ENCODE measurements at places on chromosomes 4 and X. TPM values are rescaled to one million over a fixed set of nuclear protein-coding genes. Genes with fewer than 3 reads are reported as not detected.

The ANKRD50 gene
- total RNA-seq: 21.1 TPM

The MAGEA9B gene
- total RNA-seq: not detected

The PCDH18 gene
- 9.6 TPM for total RNA-seq

GRCh38 chr4:107885865-107886264 is 45.5 kb upstream of the CYP2U1 start:
- H3K36me3 ChIP-seq: no peaks in the 10 kb centered on the region
- H3K4me3 ChIP-seq: no peak overlapping the region
- no peaks in the 10 kb centered on the region for H3K27me3 ChIP-seq
- no peak for DNase-seq

DNA sequence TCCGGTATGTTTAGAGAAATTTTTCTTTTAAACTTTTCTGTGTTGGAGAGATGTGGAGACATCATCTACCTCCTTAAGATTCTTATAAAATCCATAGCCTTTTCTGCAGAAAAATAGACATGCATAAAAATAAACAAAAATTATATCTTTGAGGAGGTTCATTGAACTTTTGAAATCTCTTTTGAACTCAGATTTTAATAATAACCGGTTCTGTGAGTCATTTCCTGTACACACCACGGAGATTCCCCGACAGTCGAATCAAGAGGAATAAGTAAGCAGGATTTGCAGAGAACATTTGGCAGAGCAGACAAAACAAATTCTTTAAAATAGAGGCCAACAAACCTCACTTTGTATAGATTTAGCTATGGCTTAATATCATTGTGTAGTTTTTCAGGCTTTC is 918.7 kb upstream of the POU3F4 start:
- no peaks in the 10 kb centered on the region for H3K27me3 ChIP-seq
- H3K27ac ChIP-seq: no peak overlapping the region
- H3K36me3 ChIP-seq: no peaks in the 10 kb centered on the region

DNA sequence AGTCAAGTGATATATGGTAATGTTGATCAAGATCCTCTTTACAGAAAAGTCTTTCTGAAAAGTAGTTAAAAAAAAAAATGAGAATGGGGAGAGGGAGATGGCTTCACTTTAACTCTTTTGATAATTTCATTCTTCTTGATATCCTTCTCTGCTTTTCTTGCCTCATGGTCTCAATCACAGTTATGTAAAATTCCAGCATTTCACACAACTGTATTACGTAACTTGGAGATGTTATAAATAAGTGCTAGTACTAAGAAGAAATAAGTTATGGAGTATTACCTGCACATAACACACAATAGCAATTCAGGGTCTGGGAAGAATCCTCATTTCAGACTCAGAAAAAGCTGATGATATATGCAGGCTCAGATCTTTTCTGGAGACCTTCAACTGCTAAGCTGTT is 22.0 kb downstream of the RUFY3 start:
- no peaks in the 10 kb centered on the region for H3K36me3 ChIP-seq
- H3K27ac ChIP-seq: no peak overlapping the region
- H3K4me3 ChIP-seq: no peak overlapping the region
- no peak for DNase-seq

GRCh38 chrX:2589186-2590020 is 88.6 kb upstream of the DHRSX start:
- H3K4me1 ChIP-seq: no peaks in the 10 kb centered on the region
- peaks cover 21% of the 10 kb centered on the region for H3K27me3 ChIP-seq
- DNase-seq: no peak
- no peak overlapping the region for H3K4me3 ChIP-seq
- no peak overlapping the region for H3K27ac ChIP-seq
- no peaks in the 10 kb centered on the region for H3K36me3 ChIP-seq

All from endodermal cell (in vitro differentiated cells).